GM12878 (cell line): ENCODE measurements at places on chromosomes 4 and X. TPM values are rescaled to one million over a fixed set of nuclear protein-coding genes. Genes with fewer than 3 reads are reported as not detected.

- H3K36me3 ChIP-seq = no peaks in the 10 kb centered on the region
- no peak for DNase-seq
Observed at GRCh38 chr4:129829373-129829772, 733.4 kb downstream of the C4orf33 start.

GRCh38 chr4:134934036-134934808, 732.6 kb upstream of the PABPC4L start:
- no peak for DNase-seq
- no peak overlapping the region for H3K4me3 ChIP-seq
- H3K27me3 ChIP-seq = no peaks in the 10 kb centered on the region
- H3K36me3 ChIP-seq = no peaks in the 10 kb centered on the region
- no peak overlapping the region for H3K27ac ChIP-seq

GRCh38 chr4:2411786-2412510, 6.5 kb downstream of the ZFYVE28 start:
- H3K36me3 ChIP-seq = no peaks in the 10 kb centered on the region
- peak; percentile 52 for DNase-seq
- peaks cover 12% of the 10 kb centered on the region for H3K27me3 ChIP-seq
- peak overlapping the region; percentile 60 for H3K27ac ChIP-seq
- H3K4me1 ChIP-seq = peaks cover 44% of the 10 kb centered on the region

GRCh38 chr4:173509036-173510001, 20.7 kb downstream of the HAND2 start:
- no peaks in the 10 kb centered on the region for H3K36me3 ChIP-seq
- no peak overlapping the region for H3K4me3 ChIP-seq
- H3K27me3 ChIP-seq = peaks cover 10% of the 10 kb centered on the region

KLF8 gene
- total RNA-seq = 1.4 and 1.9 TPM in 2 replicates

DNA sequence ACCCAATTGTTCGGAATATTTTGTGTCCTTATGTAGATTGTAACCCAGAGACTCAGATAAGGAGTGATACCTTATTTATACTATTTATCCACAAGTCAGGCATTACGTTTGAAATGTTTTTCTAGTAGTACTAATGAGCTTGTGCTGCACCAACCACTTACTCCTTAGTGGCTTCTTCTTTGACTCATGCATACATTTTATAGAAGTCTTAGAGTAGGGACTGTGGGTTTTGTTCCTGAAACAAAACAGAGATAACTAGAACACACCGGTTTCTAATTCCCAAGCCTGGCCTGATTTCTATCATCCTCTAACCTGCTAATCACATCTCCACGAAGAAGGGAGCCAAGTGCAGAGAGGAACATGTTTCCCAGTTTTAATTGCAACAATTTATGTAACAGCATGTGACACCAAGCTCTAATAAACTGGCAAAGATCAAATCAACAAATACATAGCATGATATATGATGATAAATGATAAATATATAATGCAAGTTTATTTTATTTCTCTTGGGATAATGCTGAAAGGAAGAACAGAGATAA, 32.3 kb downstream of the MGARP start:
- H3K27me3 ChIP-seq = no peaks in the 10 kb centered on the region
- H3K4me3 ChIP-seq = no peak overlapping the region
- no peaks in the 10 kb centered on the region for H3K4me1 ChIP-seq
- no peaks in the 10 kb centered on the region for H3K36me3 ChIP-seq
